Vein endothelial cell (primary cell): ENCODE measurements at places on chromosomes 5 and 9. TPM values are rescaled to one million over a fixed set of nuclear protein-coding genes. Genes with fewer than 3 reads are reported as not detected.

PCDHA9 gene
- under 0.01 TPM in 2 replicates for total RNA-seq

FAM169A gene
- under 0.01 and 0.48 TPM in 2 replicates for total RNA-seq

GRXCR2 gene
- total RNA-seq: not detected in 2 replicates

PCDHA4 gene
- total RNA-seq: 0.10 and 0.33 TPM in 2 replicates

COL23A1 gene
- not detected in 2 replicates for total RNA-seq

GPR151 gene
- total RNA-seq: not detected in 2 replicates

PCDHAC1 gene
- 0.10 and 0.33 TPM in 2 replicates for total RNA-seq

GFRA3 gene
- 0.10 TPM in 1 of 2 replicates, not detected in the other for total RNA-seq

PCDHB3 gene
- 0.57 and 0.65 TPM in 2 replicates for total RNA-seq

PCDHGB2 gene
- total RNA-seq: 3.2 and 4.6 TPM in 2 replicates

CRB2 gene
- total RNA-seq: not detected in 2 replicates

TMEM161B gene
- total RNA-seq: 12.4 and 14.5 TPM in 2 replicates

CAMK2A gene
- total RNA-seq: not detected in 2 replicates

DHFR gene
- 16.0 and 30.1 TPM in 2 replicates for total RNA-seq

ARL14EPL gene
- total RNA-seq: 0.33 and 0.67 TPM in 2 replicates

WDR38 gene
- total RNA-seq: not detected in 2 replicates

FBP2 gene
- not detected in 2 replicates for total RNA-seq

IRGM gene
- total RNA-seq: not detected in 2 replicates

TESK1 gene
- total RNA-seq: 7.2 and 9.5 TPM in 2 replicates

CCDC192 gene
- total RNA-seq: not detected in 2 replicates

HNRNPK gene
- 603 and 683 TPM in 2 replicates for total RNA-seq

CMBL gene
- 4.6 and 6.2 TPM in 2 replicates for total RNA-seq

FAM153A gene
- not detected in 2 replicates for total RNA-seq

MROH2B gene
- not detected in 2 replicates for total RNA-seq
